ENCODE measurements at places on chromosomes 4 and X.

- no peak for DNase-seq
These were observed 15.0 kb downstream of the AGA start for GRCh38 chr4:177427192-177427591.

DNA sequence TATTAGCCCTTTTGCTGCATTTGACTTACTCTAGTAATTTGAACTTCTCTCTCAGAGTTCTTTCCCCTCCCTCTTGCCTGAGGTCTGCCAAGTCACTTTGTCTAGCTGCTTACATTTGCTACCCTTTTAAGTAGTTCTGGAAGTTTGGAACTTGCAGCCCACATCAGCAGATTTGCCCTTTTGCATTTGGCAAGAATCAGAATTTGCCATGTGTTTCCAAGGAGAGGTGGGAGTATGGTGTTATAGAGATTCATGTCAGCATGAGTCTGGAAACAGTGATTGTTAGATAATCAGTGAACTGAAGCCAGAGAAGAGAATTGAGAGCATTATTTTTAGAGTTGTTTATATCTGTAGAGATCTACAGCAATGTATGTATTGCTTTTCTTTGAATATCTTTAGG is 52.1 kb downstream of the KLHL34 start:
- no peak for DNase-seq

GRCh38 chr4:143021384-143021783 is 163.3 kb upstream of the USP38 start:
- no peak for DNase-seq

GRCh38 chr4:111506706-111507105 is 638.5 kb upstream of the FAM241A start:
- DNase-seq = no peak

- no peak for DNase-seq
These were observed 99.1 kb downstream of the AFF1 start for GRCh38 chr4:87033902-87034301.

GRCh38 chr4:19358015-19358414 is 893.7 kb upstream of the SLIT2 start:
- DNase-seq = no peak

GRCh38 chr4:71992571-71993312 is 39.1 kb upstream of the NPFFR2 start:
- DNase-seq = no peak

- DNase-seq = no peak
These were observed 83.4 kb downstream of the SHISA3 start for GRCh38 chr4:42480717-42481116.

DNA sequence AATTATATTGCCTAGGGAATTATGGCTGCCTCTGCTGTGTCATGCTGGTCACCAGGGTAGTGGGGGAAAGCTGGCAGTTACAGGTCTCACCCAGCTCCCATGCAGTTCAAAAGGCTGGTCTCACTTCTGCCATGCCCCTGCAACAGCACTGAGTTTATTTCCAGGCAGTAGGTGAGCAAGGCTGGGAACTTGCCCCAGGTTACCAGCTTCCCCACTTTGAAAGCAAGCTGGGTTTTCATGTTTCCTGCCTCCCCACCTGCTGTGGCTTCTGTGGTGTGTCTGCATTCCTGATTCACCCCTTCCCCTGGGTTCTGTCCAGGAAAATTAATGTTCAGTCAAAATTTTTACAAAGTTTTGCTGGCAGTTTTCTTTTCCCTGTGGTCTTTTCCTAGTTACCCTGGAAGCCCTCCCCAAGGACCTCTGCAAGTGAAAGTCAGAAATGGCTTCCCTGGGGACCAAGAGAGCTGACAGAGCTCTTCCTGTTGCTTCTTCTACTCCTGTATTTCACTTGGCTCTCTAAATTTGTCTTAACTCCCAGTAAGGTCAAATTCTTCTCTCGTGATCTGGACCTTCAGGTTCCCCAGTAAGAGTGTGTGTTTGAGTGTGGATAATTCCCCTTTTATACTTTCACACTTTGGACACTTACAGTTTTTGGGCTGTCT is 58.5 kb upstream of the AGTR2 start:
- no peak for DNase-seq

DNA sequence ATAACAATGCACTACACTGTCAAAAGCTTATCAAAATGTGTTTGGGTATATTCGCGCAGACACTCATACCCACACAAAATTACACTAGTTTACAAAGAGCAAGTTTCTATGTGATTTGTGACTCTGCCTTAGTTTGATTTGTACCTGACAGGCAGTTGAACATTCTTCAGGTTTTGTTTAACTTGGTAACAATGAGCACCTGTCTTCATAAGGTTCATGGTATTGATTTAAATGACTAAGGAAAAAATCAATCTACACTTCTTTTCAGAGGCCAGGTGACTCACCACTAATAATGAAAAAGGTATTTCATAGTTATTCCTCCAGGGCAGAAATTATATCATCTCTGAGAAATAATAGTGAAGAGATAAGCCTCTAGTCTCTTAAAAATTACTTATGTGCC is 1114.6 kb upstream of the AGA start:
- DNase-seq = no peak

GRCh38 chr4:122707497-122707896 is 25.0 kb upstream of the BBS12 start:
- DNase-seq = no peak

DNA sequence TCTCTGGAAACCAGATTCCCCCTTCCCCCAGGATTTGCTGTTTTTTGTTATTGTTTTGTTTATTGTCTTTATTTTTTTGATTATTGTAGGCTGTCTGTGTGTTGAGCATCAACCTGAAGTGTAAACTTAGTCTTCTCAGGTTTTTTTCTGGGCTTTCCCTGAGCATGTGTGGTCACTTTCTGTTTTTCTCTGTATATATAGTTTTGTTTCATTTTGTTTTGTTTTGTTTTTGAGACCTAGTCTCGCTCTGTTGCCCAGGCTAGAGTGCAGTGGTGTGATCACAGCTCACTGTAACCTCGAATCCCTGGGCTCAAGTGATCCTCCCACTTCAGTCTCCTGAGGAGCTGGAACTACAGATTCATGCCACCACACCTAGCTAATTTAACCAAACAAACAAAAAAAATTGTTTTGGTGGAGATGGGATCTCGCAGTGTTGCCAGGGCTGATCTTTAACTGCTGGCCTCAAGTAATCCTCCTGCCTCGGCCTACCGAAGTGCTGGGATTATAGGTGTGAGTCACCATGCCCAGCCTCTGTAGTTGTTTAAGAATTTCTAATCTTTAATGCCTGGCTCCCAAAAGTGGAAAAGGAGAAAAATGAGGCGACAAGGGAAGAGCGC is 9.1 kb downstream of the IL13RA1 start:
- no peak for DNase-seq

- DNase-seq = no peak
These were observed 348.7 kb downstream of the BMPR1B start for GRCh38 chr4:95106408-95106928.

DNA sequence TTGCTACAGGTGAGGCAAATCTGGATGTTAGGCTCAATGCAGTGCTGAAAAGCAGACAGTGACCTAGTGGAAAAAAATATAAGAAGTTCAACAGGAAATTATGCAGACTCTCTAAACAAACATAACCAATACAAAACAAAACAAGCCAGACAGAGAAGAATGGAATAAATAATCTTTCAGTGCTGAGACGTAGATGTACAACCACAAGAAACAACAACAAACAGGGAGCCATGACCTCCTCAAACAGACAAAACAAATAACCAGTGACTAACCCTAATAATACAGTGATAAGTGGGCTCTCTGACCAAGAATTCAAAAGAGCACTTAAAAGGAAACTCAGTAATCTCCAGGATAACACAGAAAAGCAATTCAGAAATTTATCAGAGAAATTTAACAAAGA is 239.3 kb downstream of the SLC39A8 start:
- no peak for DNase-seq

DNA sequence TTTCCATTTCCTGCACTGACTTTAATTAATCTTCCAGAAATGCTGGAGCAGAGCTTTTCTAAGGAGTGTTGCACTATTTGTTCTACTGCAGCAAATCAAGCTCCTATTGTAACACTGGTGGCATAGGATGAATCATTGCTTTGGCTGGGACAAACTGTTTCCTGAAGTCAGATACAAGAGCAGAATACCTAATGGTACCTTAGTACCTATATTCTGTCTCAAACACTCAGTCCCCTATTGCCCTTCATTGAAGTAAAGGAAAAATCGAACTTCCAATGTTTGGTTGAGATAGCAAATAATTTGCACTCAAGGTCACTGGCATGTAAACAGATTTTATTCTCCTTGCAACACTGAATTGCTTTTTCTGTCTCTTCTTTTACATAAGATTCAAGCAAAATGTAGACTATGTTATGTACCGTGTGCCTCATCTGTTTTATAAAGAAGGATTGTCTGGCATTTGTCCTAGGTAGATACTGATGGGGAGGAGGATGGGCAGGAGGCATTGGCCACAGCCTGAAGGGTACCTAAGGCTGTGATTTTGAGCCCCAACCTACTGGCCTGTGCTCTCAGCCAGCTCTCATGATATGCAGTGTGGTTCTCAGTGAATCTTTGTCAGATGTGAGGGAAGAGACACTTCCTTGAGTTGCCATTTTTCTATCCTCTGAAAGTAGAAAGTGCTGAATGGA is 141.6 kb downstream of the AASDH start:
- DNase-seq = no peak

DNA sequence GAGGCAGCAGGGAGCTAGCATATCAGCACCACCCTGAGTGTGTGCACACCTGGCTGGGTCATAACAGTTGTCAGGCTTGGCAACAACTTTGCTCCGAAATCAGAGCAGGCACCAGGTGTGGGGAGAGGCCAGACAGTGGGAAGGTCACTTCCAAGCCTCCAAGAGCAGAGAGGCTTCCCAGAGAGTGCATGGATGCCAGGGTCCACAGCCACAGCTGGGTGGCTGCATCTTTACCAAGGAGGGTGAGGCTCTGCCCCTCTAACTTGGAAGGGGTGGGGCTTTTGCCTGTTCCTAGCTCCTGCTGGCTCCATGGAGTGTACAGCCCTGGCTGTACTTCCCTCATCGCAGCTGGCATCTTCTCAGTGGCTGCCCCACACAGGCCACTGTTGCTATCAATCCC is 322.4 kb downstream of the CCSER1 start:
- no peak for DNase-seq

DNA sequence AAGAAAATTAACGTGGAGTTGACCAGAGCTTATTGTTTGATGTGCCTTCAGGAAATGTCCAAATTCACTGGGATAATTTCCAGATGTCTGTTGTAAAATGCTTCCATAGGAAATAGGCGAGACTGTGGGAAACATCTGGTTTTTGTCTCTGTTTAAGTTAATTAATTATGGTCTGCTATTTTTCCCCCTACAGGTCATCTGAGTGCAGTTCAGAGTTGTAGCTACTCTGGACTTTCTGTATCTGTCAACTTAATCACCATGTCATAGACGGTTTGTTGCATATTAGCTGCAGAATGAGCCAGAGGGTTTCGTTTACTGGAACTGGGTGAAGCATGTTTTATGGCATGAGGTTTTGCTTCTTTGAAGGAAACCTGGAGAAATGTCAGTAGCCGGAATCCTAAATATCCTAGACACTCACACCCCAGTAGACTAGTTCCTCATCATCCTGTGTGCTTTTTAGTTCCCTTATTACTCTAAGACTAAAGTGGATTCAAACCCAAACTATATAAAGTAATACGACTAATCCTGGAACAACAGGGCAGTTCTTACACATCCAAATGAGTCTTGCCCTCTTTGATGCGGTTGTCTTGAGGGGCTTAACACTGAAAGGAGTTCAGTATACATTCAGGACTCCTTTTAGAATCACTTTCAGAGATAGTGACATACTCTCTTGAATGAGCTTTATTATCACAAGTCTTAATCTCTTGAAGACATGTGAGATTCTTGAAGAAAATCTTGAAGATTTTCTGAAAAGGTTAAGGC is 62.5 kb downstream of the PPEF1 start:
- no peak for DNase-seq

DNA sequence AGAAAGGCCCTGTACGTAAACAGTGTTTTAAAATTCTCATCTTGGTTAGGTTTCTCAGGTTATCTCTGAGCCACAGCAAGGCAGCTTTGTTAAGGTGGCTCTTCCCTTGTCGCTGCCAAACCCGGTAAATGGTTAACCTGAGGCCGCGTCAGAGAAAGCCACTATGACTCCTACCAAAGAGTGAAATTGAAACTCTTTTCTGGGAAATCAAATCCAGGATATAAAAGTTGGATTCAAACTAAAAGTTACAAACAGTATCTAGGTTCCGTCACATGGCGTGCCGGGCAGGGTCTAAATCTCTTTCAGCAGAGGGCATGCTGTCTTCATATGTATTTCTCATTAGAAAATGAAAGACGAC is 433 bp downstream of the MMAA start:
- peak; percentile 73 for DNase-seq

- DNase-seq = no peak
These were observed 11.3 kb upstream of the LIMCH1 start for GRCh38 chr4:41526628-41527027.

Data from hematopoietic multipotent progenitor cell treated with erythropoietin and hydrocortisone succinate and interleukin-3 and kit ligand, for 6 days (in vitro differentiated cells).